Large intestine (tissue), 12 donors: ENCODE measurements at places on chromosomes 1 and 21. TPM values are rescaled to one million over a fixed set of nuclear protein-coding genes. Genes with fewer than 3 reads are reported as not detected.

NPHS2 gene
- not detected for polyA plus RNA-seq

DNA sequence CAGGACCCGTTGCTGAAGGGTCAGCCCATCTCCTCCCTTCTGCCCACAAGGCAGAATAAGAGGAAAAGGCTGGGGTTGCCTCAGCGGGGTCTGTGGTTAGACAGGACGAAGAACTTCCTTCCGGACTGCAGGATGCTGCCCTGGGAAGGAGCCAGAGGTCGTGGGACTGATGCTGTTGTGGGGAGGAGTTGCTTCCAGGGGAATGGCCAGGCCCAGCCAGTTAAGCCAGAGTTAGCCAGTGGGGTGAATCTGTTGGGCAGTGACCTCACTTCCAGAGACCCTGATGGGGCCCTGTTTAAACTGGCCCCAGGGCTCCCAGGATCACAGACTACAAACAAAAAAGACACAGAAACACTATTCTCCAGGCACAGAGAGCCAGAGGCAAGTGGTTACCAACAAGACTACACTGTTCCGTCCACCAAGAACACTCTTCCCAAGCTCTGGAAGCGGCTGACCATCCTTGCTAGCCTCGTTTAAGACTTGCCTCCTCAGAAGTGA lies 13.0 kb downstream of the FAM229A start:
- no peak overlapping the region for H3K4me3 ChIP-seq
- no peak overlapping the region for H3K27ac ChIP-seq
- no peaks in the 10 kb centered on the region for H3K27me3 ChIP-seq
- peaks cover 4% of the 10 kb centered on the region for H3K36me3 ChIP-seq
- H3K4me1 ChIP-seq = peaks cover 32% of the 10 kb centered on the region

LCE2A gene
- not detected for polyA plus RNA-seq

CFAP45 gene
- polyA plus RNA-seq = 0.30 TPM

GJB4 gene
- 0.10 TPM for polyA plus RNA-seq

GPX7 gene
- 38.6 TPM for polyA plus RNA-seq

ST7L gene
- 18.4 TPM for polyA plus RNA-seq

GRCh38 chr1:206770531-206771337 lies at the start of gene IL19:
Gene IL19, plus strand, starts transcription at chr1:206770773. Its CDS starts 65,890 bp downstream, at chr1:206836663.
- H3K4me3 ChIP-seq = no peak within 1 kb of the TSS
- DNase-seq = no peak
- H3K27me3 ChIP-seq = peaks cover 7% of the 10 kb centered on the region
- no peak within 1 kb of the TSS for H3K27ac ChIP-seq
- H3K4me1 ChIP-seq = no peaks in the 10 kb centered on the region

GRCh38 chr1:36906555-36906954 lies 127.8 kb downstream of the GRIK3 start:
- DNase-seq = no peak
- H3K27me3 ChIP-seq = no peaks in the 10 kb centered on the region
- no peaks in the 10 kb centered on the region for H3K4me1 ChIP-seq
- H3K36me3 ChIP-seq = no peaks in the 10 kb centered on the region
- H3K27ac ChIP-seq = no peak overlapping the region

DNA sequence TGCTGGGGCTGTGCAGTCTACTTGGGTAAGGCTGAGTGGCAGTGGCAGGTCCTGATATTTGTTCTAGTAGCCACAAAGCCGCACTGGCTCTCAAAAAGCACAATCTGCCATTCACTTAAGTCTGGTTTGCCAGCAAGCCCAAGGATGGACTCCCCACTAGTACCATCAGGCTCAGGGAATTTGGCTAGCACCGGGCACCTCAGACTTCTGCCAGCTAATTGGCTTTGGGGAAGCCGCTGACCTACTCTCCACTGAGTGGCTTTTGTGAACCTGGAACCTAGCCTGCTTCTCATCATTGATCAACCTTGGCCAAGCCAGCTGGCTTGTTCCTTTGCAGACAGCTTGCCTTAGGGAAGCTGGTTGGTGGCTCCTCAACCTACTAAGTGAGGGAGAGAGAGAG lies 83.1 kb downstream of the ESRRG start:
- no peaks in the 10 kb centered on the region for H3K27me3 ChIP-seq
- no peak overlapping the region for H3K27ac ChIP-seq
- no peak for DNase-seq
- no peaks in the 10 kb centered on the region for H3K36me3 ChIP-seq
- no peak overlapping the region for H3K4me3 ChIP-seq

- peaks cover 11% of the 10 kb centered on the region for H3K4me1 ChIP-seq
- H3K27ac ChIP-seq = no peak overlapping the region
- peaks cover 57% of the 10 kb centered on the region for H3K27me3 ChIP-seq
- H3K36me3 ChIP-seq = no peaks in the 10 kb centered on the region
Observed at GRCh38 chr1:182607566-182607965, 3.4 kb upstream of the RGS16 start.

- no peak overlapping the region for H3K27ac ChIP-seq
- H3K36me3 ChIP-seq = no peaks in the 10 kb centered on the region
- H3K4me1 ChIP-seq = no peaks in the 10 kb centered on the region
- DNase-seq = no peak
- H3K27me3 ChIP-seq = no peaks in the 10 kb centered on the region
Observed at GRCh38 chr1:65952696-65953095, 160.0 kb downstream of the PDE4B start.

- no peak overlapping the region for H3K27ac ChIP-seq
- H3K27me3 ChIP-seq = peaks cover 31% of the 10 kb centered on the region
- DNase-seq = peak; percentile 71
Observed at GRCh38 chr1:208291923-208292711, 47.9 kb upstream of the PLXNA2 start.

ENAH gene
- polyA plus RNA-seq = 44.4 TPM

GRCh38 chr21:38504066-38504465 lies 5.8 kb upstream of the ERG start:
- no peaks in the 10 kb centered on the region for H3K27me3 ChIP-seq
- H3K27ac ChIP-seq = no peak overlapping the region
- no peak overlapping the region for H3K4me3 ChIP-seq
- no peaks in the 10 kb centered on the region for H3K4me1 ChIP-seq

DNA sequence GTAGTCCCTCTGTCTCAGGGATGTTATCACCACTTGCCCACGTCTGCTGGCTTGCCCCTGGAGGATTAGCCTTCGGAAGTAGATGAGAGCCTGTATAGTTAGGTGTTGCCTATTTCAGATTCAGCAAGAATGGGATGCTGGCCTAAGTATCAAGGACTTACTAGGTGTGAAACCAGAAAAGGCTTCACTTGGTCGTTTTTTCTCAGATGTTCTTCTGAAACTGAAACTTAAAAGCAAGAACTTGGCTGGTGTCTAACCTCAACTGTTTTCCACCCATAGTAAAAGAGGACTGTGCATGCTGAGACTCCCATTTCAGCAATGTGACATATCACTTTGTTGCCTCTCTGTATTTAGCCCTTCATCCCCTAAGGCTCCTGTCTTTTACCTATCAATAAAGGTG lies 67.0 kb upstream of the LRRC53 start:
- no peaks in the 10 kb centered on the region for H3K4me1 ChIP-seq
- no peak overlapping the region for H3K4me3 ChIP-seq
- H3K36me3 ChIP-seq = no peaks in the 10 kb centered on the region
- no peaks in the 10 kb centered on the region for H3K27me3 ChIP-seq
- DNase-seq = no peak
- H3K27ac ChIP-seq = no peak overlapping the region

NEGR1 gene
- 9.9 TPM for polyA plus RNA-seq

ATF6 gene
- polyA plus RNA-seq = 19.6 TPM

DNA sequence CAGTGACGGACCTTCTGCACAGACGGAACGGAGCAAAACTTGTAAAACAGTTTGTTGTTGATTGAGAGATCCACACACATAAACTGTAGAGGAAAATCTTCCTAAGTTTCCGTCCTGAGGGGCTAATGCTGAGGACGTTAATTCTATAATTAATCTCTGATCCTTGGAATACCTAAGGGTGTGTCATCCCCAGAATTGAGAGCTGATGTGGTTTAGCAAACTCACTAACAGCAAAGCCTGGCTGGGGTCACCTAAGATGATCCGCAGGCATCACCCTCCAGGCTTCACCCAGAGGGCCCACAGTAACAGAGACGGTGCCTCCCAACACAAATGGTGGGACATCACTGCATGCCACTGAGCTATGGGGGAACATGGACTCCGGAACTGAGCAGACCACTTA lies 97.5 kb downstream of the SMYD2 start:
- H3K27me3 ChIP-seq = no peaks in the 10 kb centered on the region
- no peak for DNase-seq
- no peaks in the 10 kb centered on the region for H3K4me1 ChIP-seq
- H3K4me3 ChIP-seq = no peak overlapping the region
- peaks cover 32% of the 10 kb centered on the region for H3K36me3 ChIP-seq
- H3K27ac ChIP-seq = no peak overlapping the region

WNT9A gene
- 5.1 TPM for polyA plus RNA-seq

DNA sequence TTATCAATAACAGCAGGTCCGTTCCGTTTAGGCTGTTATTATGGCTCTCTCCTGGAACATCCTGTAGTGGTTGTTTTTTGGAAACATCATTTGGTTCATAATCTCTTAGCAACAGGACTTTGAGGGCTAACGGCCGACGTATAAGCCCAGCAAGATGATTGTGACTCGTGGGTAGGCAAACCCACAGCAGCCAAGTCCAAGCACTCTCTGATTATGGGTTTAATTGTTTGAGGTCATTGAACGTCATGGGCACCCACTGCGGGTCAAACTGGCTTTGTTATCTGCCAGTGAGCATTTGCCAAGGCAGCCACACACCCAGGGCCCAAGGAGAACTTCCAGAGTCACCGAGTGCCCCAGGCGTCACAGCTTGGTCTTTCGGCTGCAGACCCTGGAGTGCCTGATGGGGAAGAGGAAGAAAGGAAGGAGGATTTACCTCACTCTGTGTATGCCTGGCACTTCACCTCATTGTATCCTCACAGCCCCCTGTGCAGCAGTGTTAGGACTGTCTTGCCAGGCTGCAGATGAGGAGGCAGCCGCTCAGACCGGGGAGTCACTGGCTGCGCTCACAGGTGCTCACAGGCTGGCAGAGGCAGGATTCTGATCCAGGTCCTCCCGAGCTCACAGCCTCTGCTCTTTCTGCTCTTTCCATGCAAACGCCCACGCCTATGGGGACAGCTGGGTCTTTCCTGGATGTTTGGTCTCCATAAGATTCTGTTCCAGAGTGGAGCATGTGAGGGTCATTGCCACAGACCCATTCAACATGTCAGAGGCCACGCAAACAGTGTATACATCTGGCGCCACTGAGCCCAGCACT lies 30.8 kb upstream of the EPS8L3 start:
- H3K4me3 ChIP-seq = no peak overlapping the region
- no peaks in the 10 kb centered on the region for H3K36me3 ChIP-seq
- H3K27ac ChIP-seq = no peak overlapping the region
- DNase-seq = no peak

GRCh38 chr1:11156963-11157362 lies 32.2 kb upstream of the ANGPTL7 start:
- peaks cover 23% of the 10 kb centered on the region for H3K36me3 ChIP-seq
- no peak overlapping the region for H3K27ac ChIP-seq
- H3K27me3 ChIP-seq = no peaks in the 10 kb centered on the region

CRYBG2 gene
- polyA plus RNA-seq = 3.9 TPM

MATN1 gene
- 0.30 TPM for polyA plus RNA-seq

DNA sequence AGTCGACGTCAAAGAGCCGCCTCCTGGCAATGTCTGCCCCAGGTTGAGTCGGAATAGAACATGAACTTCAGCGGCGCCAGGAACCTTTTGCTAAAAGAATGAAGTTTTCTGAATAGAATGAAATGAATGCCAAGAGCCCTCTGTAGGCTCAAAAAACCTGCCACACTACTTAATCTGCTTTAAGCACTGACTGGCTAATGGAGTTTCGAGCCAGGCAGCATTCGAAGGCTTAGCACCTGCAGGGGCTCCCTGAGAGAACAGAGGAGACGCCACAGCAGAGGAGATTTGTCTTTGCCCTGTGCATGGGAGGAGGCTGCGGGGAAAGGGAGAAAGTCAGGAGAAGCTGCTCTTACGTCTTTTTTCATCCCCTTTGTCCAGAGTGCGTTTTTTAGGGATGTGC lies 641.7 kb downstream of the AJAP1 start:
- no peaks in the 10 kb centered on the region for H3K36me3 ChIP-seq
- no peaks in the 10 kb centered on the region for H3K4me1 ChIP-seq
- H3K27me3 ChIP-seq = no peaks in the 10 kb centered on the region
- no peak for DNase-seq
- no peak overlapping the region for H3K27ac ChIP-seq

- H3K4me3 ChIP-seq = no peak overlapping the region
- H3K4me1 ChIP-seq = no peaks in the 10 kb centered on the region
- no peaks in the 10 kb centered on the region for H3K27me3 ChIP-seq
- no peak overlapping the region for H3K27ac ChIP-seq
- DNase-seq = no peak
- no peaks in the 10 kb centered on the region for H3K36me3 ChIP-seq
Observed at GRCh38 chr1:82762829-82763532, 962.2 kb downstream of the ADGRL2 start.

OR2T35 gene
- polyA plus RNA-seq = not detected

GRCh38 chr1:8862528-8862927 lies 16.0 kb downstream of the ENO1 start:
- no peaks in the 10 kb centered on the region for H3K27me3 ChIP-seq
- peaks cover 17% of the 10 kb centered on the region for H3K4me1 ChIP-seq
- H3K27ac ChIP-seq = no peak overlapping the region
- H3K4me3 ChIP-seq = no peak overlapping the region
- H3K36me3 ChIP-seq = peaks cover 75% of the 10 kb centered on the region

GRCh38 chr1:162672622-162673260 lies 40.5 kb downstream of the DDR2 start:
- no peak for DNase-seq
- H3K4me3 ChIP-seq = no peak overlapping the region
- H3K4me1 ChIP-seq = no peaks in the 10 kb centered on the region
- no peak overlapping the region for H3K27ac ChIP-seq
- no peaks in the 10 kb centered on the region for H3K36me3 ChIP-seq

DNA sequence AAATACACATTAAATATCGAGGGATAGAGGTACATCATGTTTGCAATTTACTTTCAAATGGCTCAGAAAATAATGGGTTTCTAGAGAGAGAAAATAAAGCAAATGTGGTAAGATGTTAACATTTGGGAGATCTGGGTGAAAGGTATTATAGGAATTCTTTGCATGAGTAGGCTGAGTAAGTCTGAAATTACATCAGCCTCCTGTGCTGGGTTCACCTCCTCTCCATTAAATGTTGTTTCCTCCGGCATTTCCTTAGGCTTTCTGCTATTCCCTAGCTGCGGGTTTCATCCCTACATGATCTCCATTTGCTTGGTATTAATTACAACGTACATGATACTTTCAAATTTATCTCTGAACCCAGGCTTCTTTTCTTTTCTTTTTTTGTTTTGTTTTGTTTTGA lies 31.6 kb downstream of the ZMYND12 start:
- H3K36me3 ChIP-seq = no peaks in the 10 kb centered on the region
- no peak overlapping the region for H3K4me3 ChIP-seq
- H3K4me1 ChIP-seq = peaks cover 8% of the 10 kb centered on the region
- no peak overlapping the region for H3K27ac ChIP-seq
- DNase-seq = no peak
